Bone marrow (tissue), 2 donors: ENCODE measurements at places on chromosomes 1 and 21.

DNA sequence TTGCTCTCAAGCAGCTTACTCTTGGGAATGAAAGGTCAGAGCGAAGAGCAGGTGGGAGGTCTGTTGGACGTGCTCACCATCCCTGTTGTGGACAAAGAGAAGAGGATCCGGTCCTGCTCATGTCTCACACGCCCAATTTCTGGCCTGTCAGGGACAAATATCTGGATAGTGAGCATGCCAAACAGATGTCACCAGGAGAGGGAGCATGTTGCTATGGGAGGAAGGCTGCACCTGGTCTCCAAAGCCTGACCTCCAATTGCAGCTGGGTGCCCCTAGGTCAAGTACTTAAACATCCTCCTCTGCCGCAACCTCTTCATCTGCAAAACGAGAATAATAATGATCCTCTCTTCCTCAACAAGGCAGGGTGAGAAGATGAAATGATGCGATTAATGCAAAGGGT is 53.4 kb downstream of the DMRTA2 start:
- no peak for DNase-seq

DNA sequence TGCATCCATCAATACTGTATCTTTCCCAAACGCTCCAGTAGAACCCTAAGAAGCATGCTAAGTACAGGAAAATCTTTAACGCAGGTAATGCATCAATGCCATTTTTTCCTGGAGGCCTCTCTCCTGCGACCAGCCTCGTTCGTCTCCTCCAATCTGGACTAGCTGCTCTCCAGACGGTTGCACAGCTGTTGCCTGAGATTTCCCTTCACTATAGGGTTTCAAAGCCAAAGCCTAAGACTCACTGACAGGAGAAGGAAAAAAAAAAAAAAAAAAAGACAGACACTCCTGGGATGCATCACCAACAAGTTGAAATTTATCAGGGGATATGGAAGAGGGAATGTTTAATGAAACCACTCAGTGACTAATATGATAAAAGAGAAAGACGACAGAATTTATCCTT is 93.0 kb downstream of the APP start:
- DNase-seq = no peak

DNA sequence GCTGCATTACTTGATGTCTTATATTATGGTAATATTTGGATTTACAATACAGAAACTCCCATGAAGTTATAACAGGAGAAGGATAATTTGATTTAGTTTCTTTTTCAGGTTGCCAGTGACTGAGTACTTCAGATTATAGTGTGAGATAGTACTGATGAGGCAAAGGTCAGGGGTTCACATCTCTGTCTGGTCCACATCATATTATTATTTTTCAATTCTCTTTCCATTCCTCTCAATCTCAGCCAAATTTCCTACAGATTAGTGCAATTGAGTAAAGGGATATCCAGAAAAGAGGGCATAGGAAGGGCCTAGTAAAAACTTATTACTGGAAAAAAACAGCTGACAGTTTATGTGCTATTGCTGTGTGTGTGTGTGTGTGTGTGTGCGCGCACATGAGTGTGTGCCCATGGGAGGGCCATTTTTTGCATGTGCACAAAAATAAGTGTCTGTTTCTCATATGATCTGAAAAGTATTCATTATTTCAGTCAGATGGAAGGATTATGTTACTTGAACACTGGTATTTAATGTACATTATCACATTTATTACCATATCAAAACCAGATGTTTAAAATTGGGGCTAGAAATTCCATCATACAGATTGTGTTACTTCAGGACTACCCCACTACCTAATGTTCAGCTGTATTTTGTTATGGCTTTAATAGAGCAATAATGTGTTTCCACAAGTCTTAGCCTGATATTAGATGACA is 78.3 kb upstream of the KCNK2 start:
- no peak for DNase-seq

DNA sequence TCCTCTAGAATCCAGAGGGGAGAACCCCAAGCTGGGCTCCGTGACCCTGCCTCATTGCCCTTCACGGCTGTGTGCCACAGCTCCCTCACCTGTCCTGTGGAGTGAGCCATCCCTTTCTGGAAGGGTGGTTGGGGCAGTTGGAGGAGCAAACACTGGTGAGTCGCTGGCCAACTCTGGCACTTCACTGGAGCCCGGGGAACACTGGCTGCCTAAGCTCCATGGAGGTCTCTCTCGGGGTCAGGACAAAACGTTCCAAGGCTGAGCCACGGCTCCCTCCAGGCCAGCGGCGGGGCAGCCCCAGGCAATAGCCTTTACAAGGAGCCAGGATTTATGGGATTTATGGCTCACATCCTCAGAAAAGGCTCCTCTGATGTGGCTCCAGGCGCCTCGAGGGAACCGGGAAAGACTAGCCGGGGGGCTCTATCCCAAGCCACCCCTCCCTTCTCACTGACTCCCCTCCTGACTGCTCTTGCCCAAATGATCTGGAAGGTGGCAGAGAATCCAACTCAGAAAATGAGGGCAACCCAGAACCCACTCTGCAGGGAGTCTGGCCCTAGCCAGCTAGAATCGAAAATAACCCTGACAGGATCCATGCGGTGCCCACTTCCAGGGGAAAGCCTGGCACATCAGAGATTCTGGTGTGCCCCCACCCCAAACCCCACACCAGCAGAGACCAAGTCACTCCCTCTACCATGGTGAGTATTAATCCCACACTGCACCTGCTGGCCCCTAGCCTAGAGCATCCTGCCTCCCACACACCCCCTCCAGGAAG is 75.2 kb downstream of the GLIS1 start:
- DNase-seq = no peak

- no peak for DNase-seq
These were observed 644.9 kb upstream of the NCAM2 start for GRCh38 chr21:20353351-20353750.

DNA sequence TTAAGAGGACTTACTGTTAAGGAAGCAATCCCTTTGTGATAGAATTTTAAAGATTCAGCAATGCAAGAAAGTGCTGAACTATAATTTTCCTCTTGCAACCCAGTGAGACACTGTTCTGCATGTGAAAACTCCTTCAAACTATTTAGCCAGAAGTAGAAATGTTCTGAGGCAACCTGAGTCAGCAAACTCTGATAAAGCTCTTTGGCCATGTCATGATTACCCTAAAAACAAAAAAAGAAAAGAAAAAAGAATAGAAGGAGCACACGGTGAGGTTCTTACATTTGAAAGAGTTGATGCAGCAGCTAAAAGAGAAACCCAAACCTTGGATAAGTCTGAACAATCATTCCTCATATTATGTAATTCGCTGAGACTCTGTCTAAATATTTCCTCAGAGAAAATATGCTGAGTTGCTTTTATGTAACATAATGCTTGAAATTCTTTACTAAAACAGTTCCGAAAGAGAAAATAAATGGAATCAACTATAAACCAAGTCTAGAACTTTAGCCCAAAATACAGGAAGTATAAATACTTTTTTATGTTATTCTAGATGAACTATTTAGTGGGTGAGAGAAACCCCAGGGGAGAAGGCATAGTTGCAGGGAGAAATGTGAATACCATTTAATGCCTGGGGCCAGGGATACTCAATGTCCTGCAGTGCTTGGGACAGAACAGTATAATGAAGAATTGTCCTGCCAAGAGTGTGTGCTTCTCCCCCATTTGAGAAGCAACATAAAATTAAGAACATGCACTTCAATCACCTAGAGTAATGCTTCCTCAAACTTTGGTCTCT is 60.0 kb downstream of the INTS7 start:
- DNase-seq = no peak

- DNase-seq = no peak
These were observed 83.5 kb upstream of the GADD45A start for GRCh38 chr1:67601539-67601938.

GRCh38 chr1:118563981-118564951 is 379.2 kb upstream of the SPAG17 start:
- DNase-seq = no peak

DNA sequence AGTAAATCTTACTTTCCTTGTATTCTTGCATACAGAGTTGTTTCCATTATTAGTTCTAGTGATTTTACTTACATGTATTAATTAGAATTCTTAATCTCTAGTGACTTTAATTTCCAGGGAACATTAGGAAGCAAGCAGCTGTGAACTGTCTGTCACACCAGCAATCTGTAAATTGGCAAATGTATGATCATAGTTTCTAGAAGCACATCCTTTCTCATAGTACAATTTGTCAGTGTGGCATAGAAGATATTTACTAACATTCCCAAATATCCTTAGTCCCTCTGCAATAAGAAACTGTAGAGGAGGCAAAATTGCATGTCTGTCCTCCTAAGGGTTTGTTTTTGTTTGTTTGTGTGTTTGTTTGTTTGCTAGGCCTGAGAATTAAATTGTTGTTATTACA is 17.0 kb upstream of the FMO1 start:
- DNase-seq = no peak

DNA sequence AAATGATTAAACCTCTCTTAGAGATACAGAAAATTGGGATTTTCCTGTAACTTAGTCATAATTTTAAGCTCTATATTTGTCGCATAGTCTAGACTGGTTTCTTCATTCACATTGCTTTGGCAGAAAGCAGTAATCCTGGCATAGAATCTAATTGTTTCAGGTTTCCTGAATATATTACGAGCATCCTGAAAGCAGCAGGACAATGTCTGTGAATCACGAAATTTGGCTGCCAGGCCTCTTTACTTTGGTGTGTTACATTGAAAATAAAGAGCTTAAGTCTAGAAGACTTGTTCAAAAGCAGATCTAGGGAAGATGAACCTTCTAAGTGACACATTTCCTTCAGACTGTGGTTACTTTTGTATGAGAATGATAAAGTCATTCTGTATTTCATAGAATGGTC is 72.2 kb downstream of the TDRD5 start:
- DNase-seq = no peak

- no peak for DNase-seq
These were observed 839.1 kb upstream of the ADGRL2 start for GRCh38 chr1:80961464-80962190.

GRCh38 chr1:236341298-236341697 is 52.8 kb upstream of the EDARADD start:
- DNase-seq = no peak

DNA sequence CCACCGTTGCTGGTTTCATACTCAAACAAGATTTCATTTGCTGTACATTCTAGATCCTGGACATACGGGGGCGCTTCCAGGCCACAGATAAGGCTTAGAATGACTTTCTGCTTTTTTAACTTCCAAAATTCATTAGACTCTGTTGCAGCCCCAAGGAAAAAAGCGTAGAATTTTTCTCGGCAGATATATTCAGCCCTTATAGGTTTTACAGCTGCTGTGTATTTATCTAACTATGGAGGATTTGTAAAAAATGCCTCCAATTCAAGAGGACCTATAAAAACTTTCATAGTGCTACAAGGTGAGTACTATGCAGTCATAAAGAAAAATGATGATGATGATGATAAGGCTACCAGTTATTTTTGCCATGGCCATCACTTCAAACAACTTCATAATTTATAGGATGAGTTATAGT is 51.6 kb downstream of the SLC30A10 start:
- no peak for DNase-seq

- no peak for DNase-seq
These were observed 34.1 kb downstream of the BMP8A start for GRCh38 chr1:39525366-39526165.

DNA sequence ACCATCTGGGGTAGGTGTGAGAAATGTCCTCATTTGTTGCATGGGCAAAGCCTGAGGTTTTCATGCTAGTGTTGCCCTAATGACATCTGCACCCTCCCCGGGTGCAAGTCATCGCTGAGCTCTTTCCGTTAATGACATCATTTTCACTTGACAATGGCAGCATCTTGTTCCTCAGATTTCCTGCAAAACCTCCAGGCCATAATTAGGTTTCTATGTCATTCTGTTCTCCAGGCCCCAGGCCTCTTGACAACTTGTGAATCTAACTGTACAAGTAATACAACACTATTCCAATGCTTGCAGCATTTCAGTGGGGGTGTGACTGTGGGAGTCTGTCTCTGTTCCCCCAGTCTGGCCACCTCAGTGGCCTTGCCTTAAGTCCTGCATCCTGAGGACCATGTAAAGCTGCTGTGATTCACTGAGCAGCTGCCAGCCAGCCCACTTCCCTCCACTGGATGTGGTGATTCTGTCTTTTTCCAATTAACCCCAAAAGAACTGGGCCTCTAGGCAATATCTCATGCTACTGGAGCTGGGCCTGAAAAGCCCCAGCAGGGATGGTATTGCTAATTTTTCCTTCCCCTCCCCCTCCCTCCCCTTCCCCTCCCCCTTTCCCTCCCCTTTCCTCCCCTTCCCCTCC is 22.8 kb downstream of the RAB7B start:
- no peak for DNase-seq

- DNase-seq = no peak
These were observed 24.7 kb downstream of the NPHP4 start for GRCh38 chr1:5967351-5968160.
